ENCODE measurements at places on chromosomes 1 and 21.

DNA sequence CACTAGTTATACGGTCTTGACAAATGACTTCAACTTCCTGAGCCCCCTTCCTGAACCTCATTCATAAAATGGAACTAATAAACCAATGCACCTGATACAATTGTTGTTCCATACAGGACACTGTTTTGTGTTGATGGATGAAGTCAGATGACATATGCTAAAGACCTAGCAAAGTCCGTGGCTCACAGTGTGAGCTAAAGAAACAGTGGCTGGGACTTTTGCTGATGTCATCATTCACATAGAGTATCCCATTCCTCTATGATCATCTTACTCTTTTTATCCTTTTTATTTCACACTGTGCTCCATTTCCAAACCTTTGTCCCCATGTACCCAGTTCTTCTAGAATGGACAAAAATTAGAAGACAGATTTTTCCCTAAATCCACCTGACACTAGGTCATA, 83.7 kb upstream of the KAZN start:
- no peak for DNase-seq

- DNase-seq, result no peak
These were observed 573 bp downstream of the PSMG1 start for GRCh38 chr21:39182484-39183271.

GRCh38 chr1:14602136-14602535, 3.7 kb downstream of the KAZN start:
- DNase-seq, result no peak

- DNase-seq, result no peak
These were observed 71.9 kb upstream of the EFHD2 start for GRCh38 chr1:15337656-15338402.

- no peak for DNase-seq
These were observed 2.0 kb downstream of the ARHGAP29 start for GRCh38 chr1:94235189-94236012.

- no peak for DNase-seq
These were observed 810.6 kb upstream of the ADGRL4 start for GRCh38 chr1:79817031-79817560.

- no peak for DNase-seq
These were observed 36.8 kb downstream of the DHCR24 start for GRCh38 chr1:54850069-54850730.

- no peak for DNase-seq
These were observed 23.8 kb downstream of the KNCN start for GRCh38 chr1:46527474-46528296.

DNA sequence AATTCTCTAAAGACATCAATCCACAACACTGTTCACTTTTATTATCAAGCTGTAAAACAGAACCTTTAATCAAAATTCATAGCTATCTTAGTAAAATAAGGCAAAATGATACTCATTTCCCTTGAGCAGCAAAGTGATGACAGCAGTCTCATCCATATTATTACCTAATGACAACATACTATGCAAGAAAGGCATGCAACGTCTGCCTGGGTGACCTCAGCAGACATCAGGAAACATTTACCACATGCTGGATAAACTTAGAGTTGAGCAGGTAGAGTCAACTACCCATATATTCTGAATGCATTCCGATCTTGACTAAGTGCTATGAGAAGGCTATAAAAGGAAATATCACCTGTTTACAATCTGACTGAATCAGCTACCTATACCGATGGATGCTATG, 145.1 kb downstream of the SIPA1L2 start:
- DNase-seq, result no peak

GRCh38 chr1:213987422-213987926, 299 bp upstream of the PROX1 start:
- DNase-seq, result no peak

GRCh38 chr1:61120246-61120840, 38.0 kb downstream of the NFIA start:
- no peak for DNase-seq

DNA sequence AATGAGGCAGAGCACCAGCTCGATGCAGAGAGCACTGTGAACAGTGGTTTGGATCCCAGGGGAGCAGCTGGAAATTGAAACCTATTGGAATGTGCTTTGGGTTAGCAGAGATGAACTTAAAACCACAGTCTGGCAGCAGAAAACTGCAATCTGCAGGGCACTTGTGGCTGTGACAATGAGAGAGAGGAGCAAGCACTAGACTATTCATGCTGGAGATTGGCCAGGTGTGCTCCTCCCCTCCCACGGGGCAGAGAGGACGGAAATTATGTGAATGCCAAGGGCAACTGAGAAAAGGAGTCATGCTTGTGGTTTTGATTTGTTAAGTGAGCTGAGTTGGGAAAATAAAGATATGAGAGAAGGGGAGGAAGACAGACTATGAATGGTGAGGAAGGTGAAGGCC, 38.1 kb downstream of the HSD3B2 start:
- no peak for DNase-seq

- DNase-seq, result no peak
These were observed 163.7 kb upstream of the POU3F1 start for GRCh38 chr1:38210021-38210894.

GRCh38 chr1:158898722-158899121, 32.6 kb upstream of the PYHIN1 start:
- DNase-seq, result no peak

GRCh38 chr1:168960595-168960994, 145.9 kb upstream of the ATP1B1 start:
- DNase-seq, result no peak

GRCh38 chr1:215147024-215147423, 64.5 kb downstream of the KCNK2 start:
- no peak for DNase-seq

DNA sequence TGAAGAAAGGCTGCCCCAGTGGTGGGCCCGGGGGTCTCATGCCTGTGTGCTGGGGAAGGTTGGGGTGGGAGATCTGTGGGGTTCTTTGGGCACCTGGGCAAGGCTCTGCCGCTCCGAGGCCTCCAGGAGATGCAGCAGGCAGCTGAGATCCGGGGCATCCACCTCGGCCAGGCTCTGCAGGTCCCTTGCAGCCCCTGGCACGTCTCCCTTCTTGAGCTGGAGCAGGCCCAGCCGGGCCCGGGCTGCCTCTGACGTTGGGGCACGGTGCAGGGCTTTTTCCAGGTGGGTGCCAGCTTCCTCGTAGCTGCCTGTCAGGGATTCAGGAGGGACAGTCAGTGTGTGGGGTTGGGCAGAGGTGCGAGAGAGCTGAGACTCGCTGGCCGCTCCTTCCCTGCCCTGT, 11.4 kb upstream of the MMEL1 start:
- DNase-seq, result no peak

- no peak for DNase-seq
These were observed 92.0 kb upstream of the HAO2 start for GRCh38 chr1:119276558-119276957.

- DNase-seq, result no peak
These were observed 68.9 kb downstream of the NRIP1 start for GRCh38 chr21:14995695-14996490.

GRCh38 chr1:33866281-33866680, 2.4 kb downstream of the HMGB4 start:
- DNase-seq, result no peak

GRCh38 chr1:151311589-151312331, 15.5 kb downstream of the PI4KB start:
- peak; percentile 94 for DNase-seq

GRCh38 chr1:9389968-9390367, 97.3 kb downstream of the SPSB1 start:
- DNase-seq, result no peak

- no peak for DNase-seq
These were observed 84.3 kb downstream of the TGFBR3 start for GRCh38 chr1:91801496-91802115.

- no peak for DNase-seq
These were observed 153.2 kb downstream of the TGFB2 start for GRCh38 chr1:218498056-218498938.

DNA sequence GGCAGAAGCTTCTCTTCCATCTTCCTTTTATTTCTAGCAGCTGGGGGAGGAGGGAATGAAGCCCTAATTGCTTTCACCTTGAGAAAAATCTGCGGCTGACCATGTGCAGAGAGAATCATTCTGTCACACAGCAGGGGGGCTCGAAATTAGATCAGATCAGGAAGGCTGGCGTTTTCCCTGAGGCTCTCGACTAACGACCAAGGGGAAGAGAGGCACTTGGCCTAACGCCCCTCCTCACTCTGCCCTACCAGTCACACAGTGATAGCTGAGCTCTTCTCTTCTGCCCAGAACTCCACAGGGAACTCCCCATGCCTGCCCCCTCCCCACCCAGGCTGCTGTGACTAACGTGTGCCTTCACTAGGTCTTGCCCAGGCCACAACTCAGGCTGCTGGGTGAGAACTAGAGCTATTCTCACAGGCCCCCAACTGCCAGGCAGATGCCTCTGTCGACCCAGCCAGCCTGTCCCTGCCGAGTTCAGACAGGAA, 26.5 kb upstream of the KHDRBS1 start:
- no peak for DNase-seq

- no peak for DNase-seq
These were observed 30.1 kb upstream of the KIF26B start for GRCh38 chr1:245124644-245125043.

- no peak for DNase-seq
These were observed 2.5 kb downstream of the RIIAD1 start for GRCh38 chr1:151723726-151724370.

GRCh38 chr1:7534061-7534825, 236.9 kb upstream of the VAMP3 start:
- DNase-seq, result no peak

DNA sequence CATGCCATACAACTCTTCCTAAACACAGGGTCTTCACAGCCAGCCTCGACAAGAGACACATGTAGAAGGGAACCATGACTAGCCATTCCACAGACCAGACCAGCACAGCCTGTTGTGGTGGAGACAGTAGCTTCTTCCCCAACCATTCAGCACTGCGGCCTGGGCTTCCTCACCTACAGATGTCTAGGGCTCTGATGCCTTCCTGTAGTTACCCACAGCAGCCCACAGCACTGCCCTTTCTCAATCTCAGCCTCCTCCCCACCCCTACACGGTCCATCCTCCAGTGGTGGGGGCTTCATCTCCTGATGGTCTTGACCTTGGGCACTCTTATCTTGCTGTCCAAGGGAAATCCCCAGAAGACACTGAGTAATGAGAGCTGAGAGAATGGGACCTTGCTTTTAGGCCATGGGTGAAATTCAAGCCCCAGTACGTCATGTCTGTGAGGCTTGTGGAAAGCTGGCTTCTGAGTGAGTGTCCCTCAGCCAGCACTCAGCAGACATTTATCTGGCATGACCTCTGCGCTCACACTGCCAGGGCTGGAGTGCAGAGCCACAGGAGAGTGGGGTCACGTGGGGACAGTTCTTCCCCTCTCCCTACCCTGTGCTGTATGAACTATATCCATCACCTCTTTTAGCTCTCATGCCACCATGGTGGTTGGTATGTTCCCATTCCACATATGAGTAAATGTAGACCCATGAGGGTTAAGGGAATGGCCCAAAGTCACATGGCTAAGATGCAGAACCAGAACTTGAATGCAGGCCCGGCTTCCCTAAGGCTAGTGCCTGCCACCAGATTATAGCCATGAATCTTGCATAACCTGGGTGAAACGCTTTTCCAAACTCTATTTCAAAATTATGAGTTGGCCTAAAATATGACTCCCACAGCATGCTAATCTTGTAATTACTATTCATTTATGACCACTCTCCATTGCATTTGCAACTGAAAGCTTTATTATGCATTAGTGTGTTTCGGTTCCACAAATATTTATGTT, 104.7 kb downstream of the HIVEP3 start:
- DNase-seq, result no peak

DNA sequence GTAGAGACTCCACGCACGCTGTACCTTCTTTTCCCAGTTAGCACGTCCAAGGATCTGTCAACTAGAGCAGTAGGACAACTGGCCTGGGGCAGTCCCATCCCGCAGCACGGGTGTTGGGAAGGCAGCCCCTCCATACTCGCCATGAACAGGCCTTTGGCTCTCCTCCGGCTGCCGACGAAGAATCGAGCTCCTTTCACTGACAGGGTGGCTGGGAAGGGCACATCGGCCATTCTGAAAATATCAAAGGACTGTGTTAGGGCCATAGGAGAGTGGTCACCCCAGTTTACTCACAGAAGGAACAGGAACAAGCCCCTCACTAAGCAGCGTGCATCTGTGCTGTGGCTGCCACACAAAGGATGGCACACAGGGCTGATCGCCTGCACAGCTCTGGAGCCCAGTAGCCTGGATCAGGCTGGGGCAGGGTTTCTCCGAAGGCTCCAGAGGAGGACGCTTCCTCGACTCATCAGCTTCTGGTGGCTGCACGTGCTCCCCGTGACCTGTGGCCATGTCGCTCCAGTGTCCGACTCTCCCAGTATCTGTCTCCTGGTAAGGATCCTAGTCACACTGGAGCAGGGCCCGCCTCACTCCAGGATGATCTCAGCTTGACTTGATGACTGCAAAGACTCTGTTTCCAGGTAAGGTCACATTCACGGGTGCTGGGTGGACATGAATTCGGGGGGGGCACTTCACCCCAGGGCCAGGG, 8.9 kb downstream of the KRTAP10-1 start:
- no peak for DNase-seq

- no peak for DNase-seq
These were observed 80.1 kb downstream of the RRAGC start for GRCh38 chr1:38779491-38779890.

DNA sequence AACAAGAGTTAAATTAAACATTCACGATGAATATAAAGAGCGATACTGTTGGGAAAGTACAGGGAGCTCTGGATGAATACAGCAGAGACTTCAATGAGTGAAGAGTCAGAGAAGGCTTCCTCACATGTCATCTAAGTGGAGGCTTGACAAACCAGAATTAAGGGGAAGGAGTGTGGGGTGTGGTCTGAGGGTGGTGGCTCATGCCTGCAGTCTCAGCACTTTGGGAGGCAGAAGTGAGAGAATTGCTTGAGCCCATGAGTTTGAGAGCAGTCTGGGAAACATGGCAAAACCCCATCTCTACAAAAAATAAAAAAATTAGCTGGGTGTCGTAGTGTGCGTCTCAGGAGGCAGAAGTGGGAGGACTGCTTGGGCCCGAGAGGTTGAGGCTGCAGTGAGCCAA, 8.7 kb downstream of the SDHB start:
- no peak for DNase-seq

DNA sequence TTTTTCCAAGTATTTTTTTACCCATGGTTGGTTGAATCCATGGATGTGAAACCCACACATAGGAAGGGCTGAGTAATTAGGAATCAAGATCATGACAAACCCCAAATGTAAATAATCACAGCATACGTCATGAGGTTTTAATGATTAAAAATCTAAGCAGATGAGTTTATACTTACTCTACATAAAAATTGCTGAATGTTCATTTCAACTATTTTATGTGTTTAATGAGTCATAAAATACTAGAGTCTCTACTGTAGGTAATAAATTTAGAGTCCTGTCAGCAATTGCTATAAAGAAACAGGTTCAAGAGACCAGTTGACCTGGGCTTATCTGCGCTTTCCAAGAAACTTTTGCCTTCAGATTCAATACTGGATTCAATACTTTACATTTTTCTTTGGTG, 18.2 kb downstream of the CTH start:
- DNase-seq, result no peak

- no peak for DNase-seq
These were observed 41.0 kb upstream of the LIN9 start for GRCh38 chr1:226349801-226350518.

DNA sequence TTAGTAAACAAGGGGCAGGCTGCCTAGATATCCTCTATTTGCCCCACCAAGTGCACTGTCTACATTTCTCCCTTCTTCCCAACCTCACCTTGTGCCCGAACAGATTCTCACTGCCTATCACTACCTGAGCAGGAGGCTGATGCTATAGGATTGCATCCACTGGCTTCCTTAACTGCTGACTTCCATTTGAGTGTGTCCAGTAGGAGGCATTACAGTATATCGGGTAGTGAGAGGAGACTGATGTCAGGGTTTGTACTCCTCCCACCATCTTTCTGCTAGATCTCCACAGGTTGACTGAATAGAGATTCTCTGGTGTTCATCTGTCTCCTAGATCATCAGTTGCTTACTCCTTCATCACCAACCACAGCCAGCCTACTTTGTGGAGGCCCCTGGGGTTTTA, 796.3 kb downstream of the LRRIQ3 start:
- no peak for DNase-seq

Measured in coronary artery (tissue), 2 donors.